ENCODE measurements at places on chromosomes 2 and 18.

- no peak for DNase-seq
Observed at GRCh38 chr2:30716123-30716900, 90.9 kb downstream of the CAPN13 start.

GRCh38 chr2:203043226-203043625 is 28.6 kb downstream of the NBEAL1 start:
- DNase-seq = no peak

GRCh38 chr2:219675221-219675620 is 47.8 kb downstream of the SLC4A3 start:
- no peak for DNase-seq

DNA sequence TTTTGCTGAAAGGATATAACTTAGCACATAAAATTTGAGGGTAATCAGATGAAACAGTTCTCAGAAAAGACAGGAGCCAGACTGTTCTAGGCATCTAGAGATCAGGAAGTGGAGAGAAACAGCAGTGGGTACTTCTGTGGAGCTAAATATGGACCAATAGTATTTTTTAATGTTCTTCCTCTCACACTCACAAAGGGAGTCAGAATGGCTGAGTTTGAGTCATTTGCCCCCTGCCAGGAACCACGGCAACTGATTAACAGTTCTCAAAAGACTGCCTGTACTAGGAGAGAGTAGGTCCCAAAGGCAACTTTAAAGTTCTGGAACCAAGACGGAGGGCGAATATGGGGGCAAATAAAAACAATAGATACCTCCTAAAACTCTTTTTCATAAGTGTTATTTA is 107.5 kb downstream of the GULP1 start:
- no peak for DNase-seq

- DNase-seq = no peak
Observed at GRCh38 chr2:156748221-156748620, 312.0 kb downstream of the GPD2 start.

DNA sequence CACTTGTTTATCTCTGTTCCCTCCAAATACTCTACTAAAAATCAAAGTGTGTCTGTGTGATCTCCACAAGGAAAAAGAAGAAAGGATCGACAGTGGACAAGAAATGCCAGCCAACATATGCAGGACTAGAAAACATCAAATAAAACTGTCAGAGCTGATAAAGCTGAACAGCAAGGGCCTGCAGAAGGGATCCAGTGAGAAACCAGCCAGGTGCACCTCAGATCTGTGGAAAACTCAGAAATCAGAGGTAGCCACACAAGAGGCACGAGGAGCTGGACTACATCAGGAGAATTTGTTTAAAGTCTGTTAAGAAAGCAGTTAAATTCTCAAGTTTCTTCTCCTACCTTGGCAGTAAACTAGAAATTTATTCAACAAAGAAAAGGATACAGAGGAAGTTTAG is 135.2 kb downstream of the SUCLG1 start:
- no peak for DNase-seq

DNA sequence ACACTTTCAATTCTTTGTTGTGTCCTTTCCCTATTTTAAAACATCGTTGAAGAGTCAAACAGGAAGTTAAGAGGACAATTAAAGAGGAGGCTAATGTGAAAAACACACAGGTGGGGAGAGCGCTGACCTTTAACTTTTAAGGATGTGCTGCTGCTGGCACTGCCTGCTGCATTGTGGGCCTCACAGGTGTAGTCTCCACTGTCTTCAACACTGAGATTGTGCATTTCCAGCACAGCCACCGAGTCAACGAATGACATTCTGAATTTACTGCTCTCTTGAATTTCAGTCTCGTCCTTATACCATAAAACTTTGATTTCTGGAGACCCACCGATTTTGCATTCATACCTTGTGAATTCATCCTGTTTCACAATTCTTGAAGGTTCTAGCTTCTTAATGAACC is 91.9 kb downstream of the TTN start:
- no peak for DNase-seq

DNA sequence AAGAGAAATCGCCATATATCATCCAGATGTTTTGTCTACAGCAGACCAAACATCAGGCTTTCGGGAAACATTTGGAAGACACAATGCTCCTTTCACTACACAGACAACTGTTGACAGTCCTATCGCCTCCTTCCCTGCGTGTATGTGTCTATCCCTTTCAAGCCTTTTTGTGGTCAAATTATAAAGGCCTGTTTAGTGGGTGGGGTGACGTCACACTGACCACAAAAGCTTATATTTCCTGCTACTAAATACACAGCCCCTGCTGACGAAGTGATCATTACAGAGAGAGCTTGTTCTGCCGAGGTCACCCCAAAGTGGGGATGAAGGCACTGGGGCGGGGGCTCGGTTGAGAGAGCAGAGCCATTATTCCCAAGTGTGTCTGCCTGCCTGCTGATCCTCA is 302.7 kb upstream of the TNP1 start:
- DNase-seq = no peak

- no peak for DNase-seq
Observed at GRCh38 chr2:216572582-216573578, 60.3 kb upstream of the IGFBP2 start.

DNA sequence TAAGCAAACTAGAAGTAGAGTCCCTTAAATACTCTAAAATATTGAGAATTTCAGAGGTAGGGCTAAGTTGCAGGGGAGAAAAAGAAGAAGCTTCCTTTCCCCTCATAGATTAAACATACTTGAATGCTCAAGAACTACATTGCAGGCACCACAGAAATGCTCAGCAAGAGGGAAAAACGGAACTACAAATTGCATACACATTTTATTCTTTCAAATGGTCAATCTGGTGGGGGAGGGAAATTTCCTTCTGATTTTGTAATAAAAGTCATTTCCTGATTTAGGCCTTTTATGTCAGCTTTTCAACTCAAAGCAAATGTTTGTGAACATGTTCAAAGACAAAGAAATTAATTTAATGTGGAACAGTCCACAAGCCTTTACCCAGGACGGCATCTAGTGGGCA is 33.0 kb downstream of the FARSB start:
- no peak for DNase-seq

DNA sequence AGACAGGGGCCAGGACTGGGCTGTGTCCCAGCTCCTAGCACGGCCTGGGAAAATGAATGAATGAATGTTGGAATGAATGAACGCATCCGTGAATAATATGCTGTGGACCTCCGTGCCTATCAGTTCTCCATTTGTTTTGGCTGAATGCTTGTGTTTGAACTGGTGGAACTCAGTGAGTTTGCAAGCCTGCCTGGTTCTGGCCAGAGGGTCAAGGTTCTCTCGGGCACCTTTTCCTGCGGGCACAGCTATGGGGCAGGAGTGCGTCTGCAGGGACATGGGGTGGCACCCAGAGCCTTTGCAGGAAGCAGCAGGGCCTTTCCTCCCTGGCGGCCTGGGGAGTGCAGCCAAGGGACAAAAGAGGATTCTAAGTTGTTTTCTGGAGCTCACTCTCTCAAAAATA is 17.6 kb upstream of the PDIA6 start:
- DNase-seq = no peak

DNA sequence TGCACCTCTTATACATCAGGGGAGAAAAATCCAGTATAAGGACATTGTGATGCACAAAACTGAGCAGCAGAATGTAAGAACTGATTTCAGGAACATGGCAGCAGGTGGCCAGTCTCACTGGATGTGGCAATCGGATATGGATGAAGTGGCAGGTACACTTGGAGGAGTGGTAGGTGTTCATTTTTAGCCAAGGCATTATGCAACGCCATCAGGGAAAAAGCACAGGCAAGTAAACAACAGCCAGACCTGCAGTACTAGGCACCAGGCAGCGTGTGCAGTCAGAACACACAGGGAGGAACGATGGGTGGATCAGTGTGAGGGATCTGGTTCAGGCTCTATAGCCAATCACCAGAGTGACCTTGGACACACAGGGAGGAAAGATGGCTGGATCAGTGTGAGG is 77.4 kb upstream of the GCFC2 start:
- DNase-seq = no peak

All from neuronal stem cell (in vitro differentiated cells).